ENCODE measurements at places on chromosomes 6 and 20.

GRCh38 chr20:51206032-51206662, 183.2 kb upstream of the KCNG1 start:
- no peak for DNase-seq

GRCh38 chr20:20210943-20211273, 157.0 kb upstream of the INSM1 start:
- no peak for DNase-seq

DNA sequence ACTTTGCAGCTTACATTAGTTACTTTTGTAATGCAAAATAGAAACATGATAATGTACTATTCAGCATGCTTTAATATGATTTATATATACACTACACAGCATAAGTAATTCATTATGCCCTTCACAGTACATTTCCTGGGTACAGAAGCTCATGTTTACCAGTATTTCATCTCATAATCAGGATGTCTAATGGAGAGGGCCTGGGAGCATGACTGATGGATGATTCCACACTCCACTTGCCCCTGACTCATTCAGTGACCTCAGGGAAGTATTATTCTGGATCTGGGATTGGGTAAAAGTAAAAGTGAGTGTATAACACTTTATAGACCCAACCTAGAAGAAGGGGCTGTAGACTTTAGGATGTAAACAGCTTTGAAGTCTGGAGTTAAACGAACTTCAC, 31.4 kb upstream of the BACH2 start:
- no peak for DNase-seq

DNA sequence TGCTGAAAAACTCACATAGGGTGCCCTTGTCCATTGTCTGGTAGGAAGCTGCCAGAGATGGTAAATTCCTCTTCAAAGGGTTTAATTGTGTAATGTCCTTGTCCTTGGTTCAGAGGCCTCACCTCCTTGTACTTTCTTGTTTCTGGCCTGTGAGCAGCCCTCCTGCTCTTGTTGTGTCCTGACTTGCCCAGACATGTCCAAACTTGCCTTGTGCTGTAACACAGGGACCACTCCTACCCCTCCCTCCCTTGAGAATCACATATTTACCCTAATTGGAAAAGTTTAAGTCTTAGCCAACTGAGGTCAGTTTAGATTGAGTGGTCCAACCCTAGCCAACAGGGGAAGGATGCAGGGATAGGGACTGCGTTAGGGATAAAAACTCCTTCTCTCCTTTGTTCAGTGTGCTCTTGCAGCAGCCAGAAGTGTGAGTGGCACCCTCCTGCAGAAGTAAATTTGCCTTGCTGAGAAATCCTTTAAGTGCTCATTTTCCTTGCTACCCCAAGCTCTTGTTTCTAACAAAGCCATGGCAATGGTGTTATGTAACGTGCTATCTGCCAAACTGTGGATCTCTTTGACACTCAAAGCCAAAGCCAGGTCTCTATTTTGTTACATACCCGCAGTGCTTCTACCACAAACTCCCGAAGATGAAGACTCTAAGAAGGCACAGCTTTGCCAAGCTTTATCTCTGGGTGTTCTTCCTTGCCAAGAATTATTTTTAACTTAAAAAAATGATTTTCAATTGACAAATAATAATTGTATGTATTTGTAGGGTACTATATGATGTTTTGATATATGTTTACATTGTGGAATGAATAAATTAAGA, 414.5 kb downstream of the ESR1 start:
- no peak for DNase-seq

DNA sequence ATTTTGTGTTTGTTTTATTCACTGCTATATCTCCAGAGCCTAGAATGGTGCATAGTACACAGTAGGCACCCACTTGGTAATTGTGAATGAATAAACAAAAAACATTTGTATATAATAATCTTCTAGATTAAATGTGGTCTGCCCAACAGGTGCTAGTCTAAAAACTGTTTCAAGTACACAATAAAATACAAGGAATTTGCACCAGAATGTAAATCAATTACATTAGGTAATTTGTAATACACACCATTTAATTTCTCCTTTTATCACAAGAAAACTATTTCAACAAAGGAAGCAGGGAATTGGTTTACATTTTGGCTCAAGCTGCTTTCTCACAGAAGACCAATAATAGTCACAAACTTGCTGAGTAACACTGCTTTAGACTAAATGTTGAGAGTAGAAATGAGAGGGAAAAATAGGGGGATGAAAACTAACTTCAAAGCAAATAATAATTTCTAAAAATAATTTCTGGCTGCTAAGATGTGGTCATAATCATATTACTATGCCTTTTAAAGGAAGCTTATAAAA, 22.1 kb downstream of the RUNX2 start:
- no peak for DNase-seq

GRCh38 chr20:10312111-10312510, 93.5 kb downstream of the SNAP25 start:
- DNase-seq: no peak

- DNase-seq: no peak
Observed at GRCh38 chr20:53215166-53215565, 243.0 kb downstream of the TSHZ2 start.
